ENCODE measurements at places on chromosomes 1 and 21.
A peak's percentile ranks its signal among the peaks of the same experiment; 100 is the strongest.

GRCh38 chr1:228207381-228207810, 448 bp upstream of the OBSCN start:
- DNase-seq: no peak

DNA sequence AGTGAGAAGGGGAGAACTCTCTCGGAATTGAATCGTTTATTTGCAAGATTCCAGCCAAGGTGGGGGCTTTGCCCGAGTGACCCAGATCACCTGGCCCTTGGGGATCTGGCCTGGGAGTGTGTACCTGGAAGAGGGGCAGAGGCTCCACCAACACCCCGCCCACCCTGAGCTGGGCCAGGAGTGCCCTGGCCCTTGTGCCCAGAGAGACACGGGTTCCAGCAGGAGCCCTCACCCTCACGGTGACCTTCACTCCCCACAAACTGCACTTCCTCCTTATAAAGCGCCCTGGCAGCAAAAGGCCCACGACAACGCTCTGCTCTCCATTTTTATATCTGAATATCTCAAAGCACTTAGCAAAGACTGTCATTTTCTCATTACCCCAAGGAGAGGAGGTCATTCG, 16.6 kb downstream of the CASZ1 start:
- DNase-seq: no peak

DNA sequence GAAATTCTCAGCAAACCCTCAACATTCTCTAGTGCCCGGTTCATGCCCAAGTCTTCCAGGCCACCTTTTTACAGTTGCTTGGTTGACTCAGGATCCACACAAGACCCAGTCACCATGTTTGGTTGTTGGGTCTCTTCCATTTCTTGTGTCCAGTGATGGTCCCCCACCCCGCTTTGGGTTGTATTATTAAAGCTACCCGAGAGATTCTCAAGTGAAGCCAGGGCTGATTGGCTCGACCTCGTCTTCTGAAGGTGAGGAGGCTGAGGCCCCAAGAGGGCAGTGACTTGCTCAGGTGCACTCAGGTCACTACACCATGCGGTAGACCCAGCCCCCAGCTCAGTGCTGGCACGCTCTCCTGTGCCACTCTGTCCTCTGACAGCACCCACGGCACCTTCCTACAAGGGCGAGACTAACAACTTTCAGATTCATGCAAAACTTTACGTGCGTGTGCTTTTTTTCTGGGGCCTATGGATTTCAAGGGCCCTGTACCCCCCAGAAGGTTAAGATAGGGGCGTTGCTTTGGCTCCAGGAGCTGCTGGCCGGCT, 50.3 kb downstream of the CAPN9 start:
- no peak for DNase-seq

- peak; percentile 34 for DNase-seq
These were observed 2.8 kb upstream of the EFHD2 start for GRCh38 chr1:15406614-15407559.

DNA sequence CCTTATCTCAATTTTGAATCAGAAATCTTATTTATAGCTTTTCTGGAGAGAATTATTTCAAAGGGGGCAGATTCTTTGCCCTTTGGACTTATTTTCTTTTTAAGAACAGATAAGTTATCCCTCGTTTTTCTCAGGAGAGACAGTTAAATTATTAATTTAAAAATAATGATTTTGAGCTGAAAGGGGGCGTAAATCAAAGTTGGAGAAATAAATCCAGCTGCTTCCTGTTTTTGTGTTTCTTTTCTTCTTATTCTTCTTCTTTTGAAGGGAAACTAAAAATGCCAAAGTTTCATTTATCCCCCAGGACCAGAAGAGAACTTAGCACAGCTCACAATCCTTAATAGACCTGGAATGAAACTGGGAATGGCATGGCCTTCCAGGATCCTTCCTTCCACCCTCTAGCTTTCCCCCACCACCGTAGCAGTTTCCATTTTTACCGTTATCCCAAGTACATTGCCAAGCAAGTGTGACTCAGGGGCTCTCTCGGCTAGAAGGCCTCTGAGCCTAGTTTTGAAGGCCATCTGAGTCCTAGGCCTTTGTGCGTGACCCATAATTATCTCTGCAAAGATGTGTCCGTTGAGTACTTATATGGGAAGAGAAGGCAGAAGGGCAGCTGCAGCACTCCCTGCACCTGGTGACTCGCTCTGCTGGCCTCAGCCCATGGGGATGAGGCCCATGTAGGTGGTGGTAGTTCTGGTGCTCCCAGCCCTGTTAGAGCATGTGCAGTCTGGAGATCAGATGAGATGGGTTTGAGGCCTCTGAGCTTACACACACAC, 181.7 kb downstream of the ROR1 start:
- no peak for DNase-seq

Data from retinal pigment epithelial cell (primary cell).